A549 (cell line): ENCODE measurements at places on chromosomes 5 and 9.
A peak's percentile ranks its signal among the peaks of the same experiment; 100 is the strongest.

DNA sequence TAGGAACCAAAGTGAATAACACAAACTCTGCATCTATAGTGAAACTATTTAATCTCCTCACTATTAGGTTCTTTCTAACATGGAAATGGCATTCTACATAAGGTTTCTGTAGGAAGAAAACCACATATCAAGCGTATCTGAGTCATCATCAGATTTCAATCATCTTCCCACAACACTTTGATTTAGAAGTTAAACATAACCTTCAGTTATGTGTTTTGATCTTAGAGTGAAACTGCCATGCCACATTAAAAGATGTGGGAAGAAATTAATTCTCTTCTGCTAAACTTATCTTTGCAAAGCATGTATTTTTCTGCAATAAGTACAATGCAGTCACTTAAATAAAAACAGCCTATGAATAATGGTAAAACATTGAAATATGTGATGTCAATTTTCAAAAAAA, 55.0 kb downstream of the MEF2C start:
- DNase-seq = no peak

GRCh38 chr9:73806876-73807275, 655.2 kb downstream of the ANXA1 start:
- no peak for DNase-seq

DNA sequence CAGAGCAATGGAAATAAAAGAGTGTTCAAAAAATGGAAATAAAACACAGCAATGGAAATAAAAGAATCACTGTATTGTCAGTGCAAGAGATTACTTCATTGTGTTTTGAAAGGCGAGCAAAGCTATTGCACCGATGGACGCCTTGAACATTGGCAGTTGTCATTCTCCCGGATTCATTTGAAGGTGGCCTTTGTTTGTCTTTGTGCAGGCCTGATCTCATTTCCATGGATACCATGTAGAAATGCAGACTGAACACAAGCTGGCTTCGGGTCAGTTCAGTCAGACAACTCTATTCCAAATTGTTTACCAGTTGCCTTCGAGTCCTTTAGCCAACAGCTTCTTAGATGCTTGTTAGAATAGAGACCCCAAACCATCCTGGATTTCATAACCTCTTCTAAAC, 8.3 kb downstream of the ITGA2 start:
- peak; percentile 18 for DNase-seq

- no peak for DNase-seq
Observed at GRCh38 chr9:86563350-86563749, 209.1 kb upstream of the TUT7 start.

GRCh38 chr9:112867275-112867991, 23.2 kb downstream of the SLC46A2 start:
- DNase-seq = peak; percentile 41

- no peak for DNase-seq
Observed at GRCh38 chr5:33857037-33857436, 34.8 kb downstream of the ADAMTS12 start.

DNA sequence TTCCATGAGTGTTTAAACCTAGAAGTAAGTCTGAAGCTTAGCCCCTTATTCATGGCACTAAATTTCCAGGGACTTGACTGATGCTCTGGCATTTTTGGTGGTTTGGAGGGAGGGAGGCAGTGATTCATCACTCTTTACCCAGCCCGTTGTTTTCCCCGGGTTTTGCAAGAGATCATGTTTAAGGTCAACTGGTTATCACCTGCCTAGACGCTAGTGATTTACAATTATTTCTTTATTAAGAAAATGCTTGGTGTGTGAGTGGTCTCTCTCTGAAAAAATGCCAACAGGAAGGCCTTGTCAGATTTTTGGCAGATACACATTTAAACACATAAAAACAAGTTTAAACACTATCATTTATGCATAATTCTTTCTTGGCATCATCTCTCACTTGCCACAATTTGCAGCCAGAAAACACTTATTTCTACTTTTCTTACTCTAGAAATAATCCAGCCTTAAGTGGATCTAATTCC, 737.9 kb upstream of the ZNF608 start:
- peak; percentile 23 for DNase-seq

DNA sequence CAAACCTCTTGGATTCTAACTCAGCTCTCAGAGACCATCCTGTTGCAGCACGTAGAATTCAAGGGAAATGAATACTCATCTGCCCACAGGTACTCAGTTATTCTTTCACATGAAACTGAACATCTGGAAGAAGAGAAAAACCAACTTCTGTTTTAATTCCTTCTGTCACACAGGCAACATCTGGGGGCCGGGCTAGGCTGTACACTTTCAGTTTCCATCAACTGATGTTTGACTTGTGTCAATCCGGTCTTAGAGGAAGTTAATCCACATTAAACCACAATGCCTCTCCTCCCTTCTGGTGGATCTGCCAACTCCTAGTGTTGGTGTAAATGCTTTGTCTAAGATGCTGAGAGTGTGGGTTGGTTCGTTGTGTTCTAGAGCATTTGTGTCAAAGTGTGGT, 17.6 kb downstream of the DMRT3 start:
- no peak for DNase-seq

DNA sequence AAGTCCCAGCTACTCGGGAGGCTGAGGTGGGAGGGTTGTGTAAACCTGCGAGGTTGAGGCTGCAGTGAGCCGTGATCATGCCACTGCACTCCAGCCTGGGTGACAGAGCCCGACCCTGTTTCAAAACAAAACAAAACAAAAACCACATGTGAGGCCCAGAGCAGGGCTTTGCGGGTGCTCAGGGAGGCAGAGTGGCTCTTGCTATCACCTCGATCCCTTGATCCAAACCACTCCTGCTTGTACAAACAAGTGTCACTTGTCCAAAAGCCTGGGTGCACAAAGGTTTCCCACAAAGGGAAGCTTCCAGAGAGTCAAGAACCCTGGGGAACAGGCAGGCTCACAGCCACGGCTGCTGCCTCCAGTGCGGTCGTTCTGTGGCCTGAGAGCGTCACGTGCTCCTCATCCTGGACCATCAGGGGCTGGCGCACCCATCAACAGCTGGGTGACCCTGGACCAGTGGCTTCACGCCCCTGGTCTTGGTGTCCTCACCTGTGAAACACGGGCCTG, 162.7 kb downstream of the C9orf50 start:
- DNase-seq = no peak

GRCh38 chr5:151058891-151059489, 21.8 kb downstream of the TNIP1 start:
- no peak for DNase-seq

DNA sequence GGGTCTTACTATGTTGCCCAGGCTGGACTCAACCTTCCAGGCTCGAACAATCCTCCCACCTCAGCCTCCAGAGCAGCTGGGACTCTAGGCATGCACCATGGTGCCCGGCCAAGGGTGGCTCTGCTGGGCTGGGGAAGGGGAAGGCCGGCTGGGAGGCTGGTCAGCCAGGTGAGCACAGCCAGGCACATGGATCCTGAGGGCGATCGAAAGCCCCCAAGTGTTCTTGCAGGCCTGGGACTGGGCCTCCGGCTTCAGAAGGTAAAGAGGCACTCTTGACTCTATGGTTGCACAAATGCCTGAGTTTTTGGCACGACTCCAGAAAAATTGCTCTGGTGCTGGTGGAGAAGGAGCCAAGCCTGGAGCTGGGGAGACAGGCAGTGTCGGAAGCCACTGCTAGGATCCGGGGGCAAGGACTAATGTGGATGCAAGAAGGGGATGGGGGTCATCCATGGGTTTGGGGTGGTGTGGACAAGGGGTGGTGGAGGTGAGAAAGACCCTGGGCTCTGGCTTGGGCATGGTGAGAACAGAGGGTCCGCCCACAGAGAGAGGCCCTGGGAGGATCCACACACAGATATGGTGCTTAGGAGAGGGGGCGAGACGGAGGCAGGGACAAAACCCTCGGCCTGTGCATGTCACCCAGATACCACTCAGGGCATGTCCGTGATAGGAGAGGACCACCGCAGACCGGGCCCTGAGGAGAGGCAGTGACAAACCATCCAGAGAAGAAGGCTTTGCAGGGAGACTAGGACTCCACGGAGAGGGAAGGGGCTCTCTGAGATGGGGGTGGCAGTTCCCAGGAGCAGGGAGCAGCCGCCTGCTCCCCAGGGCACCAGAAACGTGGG, 51.1 kb upstream of the COL5A1 start:
- DNase-seq = no peak
